Endodermal cell (in vitro differentiated cells): ENCODE measurements at places on chromosomes 7 and 10. TPM values are rescaled to one million over a fixed set of nuclear protein-coding genes. Genes with fewer than 3 reads are reported as not detected.

Gene GPR37
- total RNA-seq: 31.6 to 94.8 TPM (median 34.5 TPM) in 3 replicates

Gene PLAU
- total RNA-seq: 3.3 to 8.1 TPM (median 3.4 TPM) in 3 replicates

Gene CALHM2
- 0.45 to 3.1 TPM (median 2.6 TPM) in 3 replicates for total RNA-seq

Gene LRRC18
- total RNA-seq: not detected in 2 replicates

Gene HPS1
- 27.1 to 41.6 TPM (median 39.6 TPM) in 3 replicates for total RNA-seq

Gene CYP3A4
- total RNA-seq: 0.11 TPM in 1 of 2 replicates, not detected in the other

DNA sequence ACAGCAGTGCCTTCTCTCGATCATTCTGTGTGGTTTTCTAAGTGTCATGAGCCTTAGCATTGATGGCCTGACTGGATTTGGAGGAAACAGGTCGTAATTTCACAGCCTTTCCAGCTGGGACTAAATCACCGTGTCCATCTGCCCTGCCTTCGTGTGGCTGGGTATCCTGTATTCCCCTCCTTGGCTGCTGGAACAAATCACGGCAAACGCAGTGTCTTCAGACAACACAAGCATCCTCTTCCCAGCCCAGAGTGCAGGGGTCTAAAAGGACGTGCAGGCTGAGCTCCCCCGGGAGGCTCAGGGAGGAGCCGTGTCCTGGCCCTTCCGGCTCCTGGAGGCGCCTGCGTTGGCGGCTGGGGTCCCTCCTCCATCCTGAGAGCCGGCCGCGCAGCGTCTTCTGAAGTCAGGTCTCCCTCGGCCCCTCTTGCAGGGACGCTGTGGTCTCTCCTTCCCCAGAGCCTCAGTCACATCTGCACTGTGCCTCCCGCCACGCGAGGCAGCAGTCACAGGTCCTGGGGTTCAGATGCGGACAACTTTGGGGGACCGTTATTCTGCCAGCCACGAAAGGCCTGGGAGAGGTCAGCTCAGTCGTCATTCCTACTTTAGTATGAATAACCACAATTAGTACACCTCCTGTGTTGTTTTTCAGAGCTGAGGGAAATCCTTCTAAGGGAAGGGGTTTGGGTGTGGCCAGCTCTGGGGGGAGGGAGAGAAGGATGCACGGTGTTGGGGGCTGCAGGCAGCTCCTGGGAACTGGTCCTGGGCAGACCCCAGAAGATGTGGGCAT lies 41.1 kb downstream of the FAM20C start:
- H3K27ac ChIP-seq: peak overlapping the region; percentile 32
- no peaks in the 10 kb centered on the region for H3K4me1 ChIP-seq
- no peaks in the 10 kb centered on the region for H3K27me3 ChIP-seq
- no peaks in the 10 kb centered on the region for H3K36me3 ChIP-seq

DNA sequence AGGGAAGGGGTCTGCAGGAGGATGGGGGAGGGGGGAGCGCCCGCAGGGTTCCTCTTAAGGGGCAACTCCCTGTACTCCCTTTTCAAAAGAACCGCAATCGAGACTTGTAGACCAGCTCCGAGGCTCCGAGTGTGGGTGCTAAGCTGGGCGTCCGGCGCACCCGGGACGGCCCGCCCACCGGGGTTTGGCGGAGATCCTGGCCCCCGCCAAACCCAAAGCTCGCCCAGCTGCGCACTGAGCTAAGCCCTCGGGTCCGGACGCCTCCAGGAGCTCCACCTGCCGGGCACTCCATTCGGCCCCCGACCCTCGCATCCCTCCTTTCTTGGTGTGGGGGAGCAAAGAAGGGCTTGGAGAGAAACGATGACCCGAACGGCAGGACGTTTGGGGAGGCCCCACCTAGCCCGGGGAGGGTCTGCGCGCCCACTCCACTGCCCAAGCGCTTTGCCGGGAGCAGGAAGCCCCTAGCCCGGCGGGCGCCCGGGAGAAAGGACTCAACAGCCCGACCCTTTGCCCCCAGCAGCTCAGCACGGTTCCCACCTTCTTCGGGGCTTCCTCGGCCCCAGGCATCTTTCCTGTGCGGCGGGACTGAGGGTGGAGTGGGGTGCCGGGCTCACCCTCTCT lies 651 bp downstream of the AFAP1L2 start:
- H3K4me3 ChIP-seq: peak overlapping the region; percentile 71
- H3K36me3 ChIP-seq: no peaks in the 10 kb centered on the region
- DNase-seq: peak; percentile 87
- H3K4me1 ChIP-seq: peaks cover 1% of the 10 kb centered on the region
- peaks cover 71% of the 10 kb centered on the region for H3K27me3 ChIP-seq

- H3K4me1 ChIP-seq: no peaks in the 10 kb centered on the region
- peaks cover 16% of the 10 kb centered on the region for H3K27me3 ChIP-seq
- DNase-seq: no peak
- H3K36me3 ChIP-seq: no peaks in the 10 kb centered on the region
Measured at GRCh38 chr7:27031289-27032172, 64.3 kb downstream of the HOXA1 start.

GRCh38 chr10:70655316-70655715 lies 17.0 kb upstream of the ADAMTS14 start:
- H3K36me3 ChIP-seq: no peaks in the 10 kb centered on the region
- H3K27ac ChIP-seq: no peak overlapping the region
- H3K4me1 ChIP-seq: no peaks in the 10 kb centered on the region
- no peak for DNase-seq
- H3K27me3 ChIP-seq: no peaks in the 10 kb centered on the region

GRCh38 chr7:128921866-128922440 lies 11.4 kb upstream of the KCP start:
- no peak overlapping the region for H3K4me3 ChIP-seq
- peak; percentile 71 for DNase-seq
- H3K4me1 ChIP-seq: peaks cover 4% of the 10 kb centered on the region
- H3K27me3 ChIP-seq: peaks cover 11% of the 10 kb centered on the region

- H3K4me3 ChIP-seq: no peak overlapping the region
- H3K36me3 ChIP-seq: no peaks in the 10 kb centered on the region
- no peaks in the 10 kb centered on the region for H3K27me3 ChIP-seq
- no peak overlapping the region for H3K27ac ChIP-seq
- H3K4me1 ChIP-seq: peaks cover 4% of the 10 kb centered on the region
- DNase-seq: no peak
Measured at GRCh38 chr7:157313645-157314044, 23.2 kb upstream of the DNAJB6 start.

DNA sequence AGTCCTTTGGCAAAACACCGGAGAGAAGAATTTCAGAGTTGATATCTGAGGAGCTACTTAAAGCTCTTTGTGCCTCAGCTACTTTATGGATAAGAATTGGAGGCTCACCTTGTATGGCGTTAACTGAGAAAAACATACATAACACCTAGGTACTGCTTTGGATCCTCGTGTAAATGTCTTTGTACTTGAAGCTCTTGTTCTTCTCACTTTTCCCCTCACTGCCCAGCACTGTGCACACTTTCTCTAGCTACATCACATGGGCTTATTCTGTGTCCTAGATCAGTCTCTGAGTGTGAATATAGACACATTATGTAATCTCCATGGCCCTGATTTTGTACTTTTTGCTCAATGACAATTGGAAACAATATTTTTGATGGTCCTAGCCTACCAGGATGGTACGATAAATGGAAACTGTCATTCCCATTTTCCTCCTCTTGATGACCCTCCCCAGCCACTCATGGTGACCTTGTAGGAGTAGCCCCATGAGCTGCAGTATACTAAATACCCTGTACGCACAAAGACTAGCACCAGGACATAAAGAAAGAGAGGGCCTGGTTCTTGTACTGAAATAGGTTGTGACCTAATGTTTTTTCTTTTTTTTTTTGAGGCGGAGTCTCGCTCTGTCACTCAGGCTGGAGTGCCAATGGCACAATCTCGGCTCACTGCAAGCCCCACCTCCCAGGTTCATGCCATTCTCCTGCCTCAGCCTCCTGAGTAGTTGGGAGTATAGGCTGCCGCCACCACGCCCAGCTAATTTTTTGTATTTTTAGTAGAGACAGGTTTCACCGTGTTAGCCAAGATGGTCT lies 22.1 kb downstream of the STAMBPL1 start:
- peaks cover 7% of the 10 kb centered on the region for H3K4me1 ChIP-seq
- H3K4me3 ChIP-seq: no peak overlapping the region
- no peaks in the 10 kb centered on the region for H3K36me3 ChIP-seq
- H3K27ac ChIP-seq: no peak overlapping the region
- H3K27me3 ChIP-seq: no peaks in the 10 kb centered on the region
- DNase-seq: no peak

- H3K27ac ChIP-seq: no peak overlapping the region
- no peaks in the 10 kb centered on the region for H3K36me3 ChIP-seq
- no peaks in the 10 kb centered on the region for H3K27me3 ChIP-seq
Measured at GRCh38 chr10:24007359-24007758, 201.6 kb upstream of the KIAA1217 start.

DNA sequence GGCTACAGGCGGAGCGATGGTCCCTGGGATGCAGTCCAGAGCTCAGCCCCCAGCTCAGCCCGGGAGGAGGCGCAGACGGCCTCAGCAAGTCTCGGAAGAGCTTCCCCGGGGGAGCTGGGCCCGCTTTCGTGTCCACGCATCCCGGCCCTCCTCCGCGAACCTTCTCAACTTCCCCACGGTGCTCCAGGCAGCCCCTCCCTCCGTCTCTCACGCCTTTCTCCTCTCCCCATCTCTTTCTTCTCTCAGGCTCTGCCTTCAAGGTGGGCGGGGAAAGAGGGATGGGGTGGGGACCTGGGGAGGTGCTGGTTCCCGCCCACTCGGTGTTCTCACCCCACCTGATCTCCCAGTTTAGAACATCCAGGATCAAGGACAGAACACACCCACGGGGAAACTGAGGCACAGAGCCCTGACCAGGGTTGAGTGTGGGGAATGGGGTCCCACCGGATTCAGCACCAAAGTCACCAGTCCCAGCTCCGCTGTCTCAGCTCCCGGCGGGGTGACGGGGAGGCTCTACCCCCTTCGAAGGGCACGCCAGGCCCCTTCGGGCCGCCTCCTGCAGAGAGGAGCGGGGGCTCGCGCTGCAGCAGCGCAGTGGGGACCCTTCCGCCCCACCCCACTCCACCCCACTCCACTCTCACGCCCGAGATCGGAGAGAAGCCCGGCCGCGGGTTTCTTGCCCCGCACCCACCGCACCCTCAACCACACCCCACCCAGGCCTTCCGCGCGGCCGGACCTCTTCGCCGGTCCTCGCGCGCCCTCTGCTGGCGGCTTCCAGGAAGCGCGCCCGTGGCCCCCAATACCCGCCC lies 18.2 kb downstream of the POLL start:
- H3K4me1 ChIP-seq: peaks cover 3% of the 10 kb centered on the region
- no peak overlapping the region for H3K27ac ChIP-seq
- peak; percentile 92 for DNase-seq
- peaks cover 69% of the 10 kb centered on the region for H3K27me3 ChIP-seq

- DNase-seq: no peak
- no peaks in the 10 kb centered on the region for H3K36me3 ChIP-seq
- H3K27me3 ChIP-seq: no peaks in the 10 kb centered on the region
- H3K4me1 ChIP-seq: no peaks in the 10 kb centered on the region
- H3K27ac ChIP-seq: no peak overlapping the region
Measured at GRCh38 chr10:36421992-36422391, 703.4 kb upstream of the ANKRD30A start.

DNA sequence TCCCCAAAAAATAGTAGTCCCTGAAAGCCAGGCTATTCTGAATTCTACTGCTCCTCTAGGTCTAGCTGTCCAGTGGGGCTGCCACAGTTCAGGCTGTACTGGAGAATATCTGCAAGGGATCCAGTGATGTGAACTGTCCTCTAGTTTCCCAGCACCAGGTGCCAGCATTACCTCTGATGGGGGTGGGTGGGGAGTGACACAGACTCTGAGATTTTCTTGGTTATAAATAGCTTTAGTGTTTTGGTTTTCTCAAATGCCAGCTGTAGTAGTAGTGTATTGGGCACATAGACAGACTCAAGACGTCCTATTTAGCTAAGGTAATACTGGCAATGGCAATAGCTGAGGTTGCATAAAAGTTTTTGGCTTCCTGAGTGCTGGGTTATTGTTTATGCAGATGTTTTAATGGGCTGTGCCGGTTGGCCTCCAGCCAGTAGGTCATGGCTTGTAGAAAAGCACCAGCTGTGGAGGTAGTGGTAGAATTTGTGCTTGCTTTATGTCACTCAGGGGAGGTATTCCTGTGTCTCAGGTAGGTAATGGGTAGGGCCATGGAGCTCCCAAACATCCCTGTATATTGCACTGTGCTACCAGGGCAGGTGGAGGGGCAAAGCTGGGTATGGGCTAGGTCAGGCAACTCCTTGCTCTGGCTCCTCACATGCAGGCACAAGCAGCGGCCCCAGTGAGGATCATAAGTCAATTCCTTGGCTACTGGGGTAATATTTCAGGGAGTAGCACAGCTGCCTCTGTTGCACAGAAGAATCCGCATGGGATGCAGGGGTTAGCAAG lies 338.7 kb upstream of the LRRTM3 start:
- no peaks in the 10 kb centered on the region for H3K27me3 ChIP-seq
- H3K4me3 ChIP-seq: no peak overlapping the region
- no peaks in the 10 kb centered on the region for H3K36me3 ChIP-seq
- no peak overlapping the region for H3K27ac ChIP-seq

DNA sequence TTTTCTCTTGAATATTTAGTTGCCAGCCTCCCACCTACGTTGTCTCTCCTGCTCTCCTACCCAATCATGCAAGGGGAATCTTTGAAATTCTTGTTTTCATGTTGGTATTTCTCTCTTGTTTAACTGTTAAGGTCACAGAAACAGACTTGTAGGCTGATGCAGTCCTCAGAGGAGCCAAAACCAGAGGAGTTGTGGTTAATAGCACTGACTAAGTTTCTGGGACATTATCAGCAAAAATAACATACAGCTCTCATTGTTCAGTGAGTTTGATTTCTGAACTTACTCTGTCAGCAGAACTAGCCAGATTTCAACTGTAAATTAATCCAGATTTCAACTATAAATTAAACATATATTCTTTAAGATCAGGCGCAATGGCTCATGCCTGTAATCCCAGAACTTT lies 11.1 kb upstream of the CUL1 start:
- H3K27ac ChIP-seq: no peak overlapping the region
- no peaks in the 10 kb centered on the region for H3K36me3 ChIP-seq

DNA sequence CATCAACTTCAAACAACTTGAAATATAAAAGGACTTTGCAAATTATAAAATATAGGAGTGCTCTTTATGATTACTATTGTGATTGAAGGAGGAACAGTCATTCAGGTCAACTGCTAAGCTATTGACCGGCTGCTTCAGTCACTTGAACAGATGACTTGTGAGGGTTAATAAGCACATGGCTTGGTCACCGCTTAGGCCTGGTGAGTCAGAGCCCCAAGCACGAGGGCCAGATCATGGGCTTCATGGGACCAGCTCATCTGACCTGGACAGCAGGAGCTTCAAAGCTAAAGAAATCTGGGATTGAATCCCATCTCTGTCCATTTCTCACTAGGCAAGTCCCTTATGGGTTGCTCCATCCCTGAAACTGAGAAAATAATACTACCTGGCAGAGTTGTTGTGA lies 60.4 kb upstream of the ADO start:
- H3K4me3 ChIP-seq: no peak overlapping the region
- H3K36me3 ChIP-seq: no peaks in the 10 kb centered on the region
- peaks cover 6% of the 10 kb centered on the region for H3K27me3 ChIP-seq
- H3K27ac ChIP-seq: no peak overlapping the region
- no peaks in the 10 kb centered on the region for H3K4me1 ChIP-seq
- no peak for DNase-seq
